ENCODE measurements at places on chromosomes 1 and 21.

DNA sequence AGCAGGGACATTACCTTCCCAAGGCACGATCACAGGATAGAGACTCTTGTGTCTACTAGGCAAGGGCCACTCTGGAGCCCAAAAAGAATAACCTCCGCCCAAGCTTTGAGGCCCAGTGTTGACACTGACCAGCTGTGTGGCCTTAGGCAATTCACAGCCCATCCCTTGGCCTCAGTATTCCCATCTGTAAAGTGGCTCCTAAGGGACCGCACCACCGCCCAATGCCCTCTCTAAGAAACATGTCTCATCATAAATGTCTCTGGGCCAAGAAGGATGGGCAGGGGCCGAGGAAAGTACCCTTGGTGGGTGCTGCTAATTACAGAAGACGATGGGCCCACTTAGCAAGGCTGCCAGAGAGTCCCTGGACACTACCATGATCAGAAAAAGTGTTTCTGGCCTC lies 628 bp downstream of the ARHGEF19 start:
- DNase-seq: no peak

DNA sequence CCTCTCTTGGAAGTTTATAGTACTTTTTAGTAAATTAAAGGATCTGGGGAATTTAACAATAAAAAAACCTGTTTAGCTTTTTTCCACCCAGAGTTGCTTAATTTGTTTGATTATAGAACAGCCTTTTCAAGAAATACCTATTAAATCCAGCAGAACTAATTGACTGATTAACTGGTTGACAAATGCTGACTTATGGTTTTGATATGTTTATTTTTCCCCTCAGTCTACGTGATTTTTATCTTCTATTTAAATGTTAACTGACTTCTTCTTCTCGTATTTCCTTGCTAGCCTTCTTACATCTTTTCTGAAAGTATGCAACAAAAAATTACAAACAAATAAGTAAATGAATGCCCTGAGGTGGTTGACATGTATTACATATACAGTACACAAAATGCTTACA lies 302.9 kb upstream of the SPAG17 start:
- no peak for DNase-seq

- DNase-seq: no peak
These were observed 7.6 kb downstream of the GNB1 start for GRCh38 chr1:1883092-1883873.

DNA sequence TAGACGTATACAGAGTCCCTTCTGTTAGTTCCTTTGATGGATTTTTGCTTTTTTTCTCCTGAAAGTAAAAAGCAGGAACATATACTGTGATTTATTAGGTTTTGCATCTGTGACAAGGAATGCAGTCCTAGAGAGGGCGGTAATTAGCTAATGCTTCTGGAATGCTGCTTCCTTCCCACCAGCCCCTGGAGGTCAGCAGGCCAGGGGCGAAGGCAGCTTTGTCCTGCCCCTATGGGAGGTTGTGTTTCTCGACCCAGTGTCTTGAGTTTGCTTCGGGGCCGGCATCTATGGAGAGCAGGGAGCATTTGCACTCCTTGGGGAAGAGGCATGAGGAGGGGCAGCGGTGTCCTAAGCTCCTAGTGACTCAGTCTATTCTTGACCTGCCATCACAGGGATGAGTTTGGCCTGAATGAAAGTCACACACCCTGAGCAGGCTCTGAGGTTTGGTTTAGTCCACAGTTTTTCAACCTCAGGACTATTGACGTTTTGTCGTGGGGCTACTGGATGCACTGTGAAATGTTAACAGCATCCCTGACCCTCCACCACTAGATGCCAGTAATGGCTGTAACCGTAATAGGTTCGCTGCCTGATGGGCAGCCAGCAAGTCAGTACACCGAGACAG lies 85.0 kb upstream of the KCNJ15 start:
- DNase-seq: no peak

DNA sequence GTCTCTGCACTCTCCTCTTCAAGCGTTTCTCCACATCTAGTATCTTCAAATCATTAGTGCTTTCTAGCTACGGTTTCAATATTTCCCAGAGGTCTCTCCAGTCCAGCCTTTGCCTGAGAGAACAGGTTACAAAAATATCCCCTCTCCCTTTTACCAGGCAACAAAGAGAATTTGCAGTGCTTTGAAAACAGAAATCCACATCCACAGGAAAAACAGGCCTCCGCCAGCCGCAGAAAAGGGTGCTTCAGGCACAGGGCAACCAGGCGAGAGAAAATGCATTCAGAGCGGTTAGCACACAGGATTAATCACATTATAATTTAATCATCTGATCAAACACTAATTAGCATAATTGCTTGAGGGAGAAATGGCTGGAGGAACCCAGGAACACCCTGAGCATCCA lies 13.8 kb downstream of the DSCAM start:
- DNase-seq: no peak

DNA sequence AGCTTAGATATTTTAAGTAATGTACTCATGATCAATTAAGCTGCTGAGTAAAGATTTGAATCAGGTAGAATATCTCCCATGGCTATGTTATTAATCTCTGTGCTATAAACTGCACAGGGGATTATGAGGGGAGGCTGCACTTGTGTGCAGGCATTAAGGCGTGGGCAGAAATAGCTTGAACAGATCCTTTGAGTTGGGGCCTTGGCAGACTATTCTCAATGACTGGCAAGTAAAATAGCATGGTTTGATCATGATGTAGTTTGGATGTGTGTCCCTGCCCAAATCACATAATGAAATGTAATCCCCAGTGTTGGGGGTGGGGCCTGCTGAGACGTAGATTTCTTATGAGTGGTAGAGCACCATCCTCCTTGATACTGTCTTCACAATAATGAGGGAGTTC lies 220.3 kb downstream of the PLPP3 start:
- DNase-seq: no peak

GRCh38 chr1:234887016-234887900 lies 241.4 kb downstream of the TOMM20 start:
- no peak for DNase-seq

GRCh38 chr1:67130673-67131072 lies 4.1 kb downstream of the C1orf141 start:
- DNase-seq: no peak

- DNase-seq: no peak
These were observed 19.9 kb downstream of the HIPK1 start for GRCh38 chr1:113949007-113949406.

DNA sequence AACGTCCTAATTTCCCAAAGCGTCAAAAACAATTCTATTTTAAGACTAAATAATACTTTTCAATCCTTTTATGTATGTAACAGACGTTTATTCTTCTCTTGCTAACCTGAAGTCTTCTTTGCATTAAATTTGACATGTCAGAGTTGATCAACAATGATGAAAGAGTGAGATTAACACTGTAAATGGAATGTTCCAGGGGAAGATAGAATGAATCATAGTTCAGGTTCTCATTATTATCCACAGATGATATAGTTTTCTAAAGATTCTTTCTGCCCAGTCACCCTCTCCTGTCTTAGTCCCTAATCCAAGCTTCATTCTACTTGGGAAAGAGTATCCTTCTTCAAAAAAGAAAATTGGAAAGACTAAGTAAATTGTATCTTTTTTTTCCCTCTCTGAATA lies 38.9 kb downstream of the SDCCAG8 start:
- DNase-seq: no peak

- DNase-seq: no peak
These were observed 4.5 kb upstream of the KIAA1614 start for GRCh38 chr1:180908074-180908765.

GRCh38 chr1:2554621-2555387 lies 1.4 kb upstream of the TNFRSF14 start:
- DNase-seq: peak; percentile 55

- DNase-seq: no peak
These were observed 1276.1 kb downstream of the KCNT2 start for GRCh38 chr1:195332102-195332501.

Measured in CD4-positive, alpha-beta T cell treated with Interleukin-4 for 4 hours (primary cell).